Cardiac muscle cell (in vitro differentiated cells and primary cell): ENCODE measurements at places on chromosomes 2 and 18.
A peak's percentile ranks its signal among the peaks of the same experiment; 100 is the strongest.

DNA sequence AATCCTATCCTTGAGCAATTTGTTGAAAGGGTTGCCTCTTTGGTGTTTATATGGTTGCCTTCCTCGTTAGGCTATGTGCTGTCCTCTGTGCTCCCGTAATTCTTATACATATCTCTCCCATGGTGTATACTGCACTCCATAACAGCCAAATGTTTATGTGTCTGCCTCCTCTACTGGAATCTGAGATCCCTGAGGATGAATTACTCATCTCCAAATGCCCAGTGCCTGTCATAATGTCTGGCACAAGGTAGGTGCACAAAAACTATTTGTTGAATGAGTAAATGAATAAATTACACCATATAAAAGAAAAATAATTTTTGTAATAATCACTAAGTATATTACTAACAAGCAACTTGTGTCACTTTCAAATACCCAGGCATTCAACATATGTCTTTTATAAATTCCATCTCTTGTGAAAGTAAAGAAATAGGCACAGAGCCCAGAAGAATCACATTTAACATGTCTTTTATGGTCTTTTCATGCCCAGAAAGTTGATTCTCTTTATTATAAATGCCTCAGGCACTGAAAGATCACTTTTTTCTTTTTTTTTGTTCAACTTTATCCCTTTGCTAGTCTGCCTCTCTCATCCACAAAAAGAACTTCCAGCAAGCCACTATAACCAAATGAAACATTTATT, 164.9 kb downstream of the CCDC148 start:
- H3K27ac ChIP-seq: no peak overlapping the region
- H3K4me3 ChIP-seq: no peak overlapping the region
- DNase-seq: no peak
- H3K4me1 ChIP-seq: no peaks in the 10 kb centered on the region
- no peaks in the 10 kb centered on the region for H3K27me3 ChIP-seq
- no peaks in the 10 kb centered on the region for H3K36me3 ChIP-seq

DNA sequence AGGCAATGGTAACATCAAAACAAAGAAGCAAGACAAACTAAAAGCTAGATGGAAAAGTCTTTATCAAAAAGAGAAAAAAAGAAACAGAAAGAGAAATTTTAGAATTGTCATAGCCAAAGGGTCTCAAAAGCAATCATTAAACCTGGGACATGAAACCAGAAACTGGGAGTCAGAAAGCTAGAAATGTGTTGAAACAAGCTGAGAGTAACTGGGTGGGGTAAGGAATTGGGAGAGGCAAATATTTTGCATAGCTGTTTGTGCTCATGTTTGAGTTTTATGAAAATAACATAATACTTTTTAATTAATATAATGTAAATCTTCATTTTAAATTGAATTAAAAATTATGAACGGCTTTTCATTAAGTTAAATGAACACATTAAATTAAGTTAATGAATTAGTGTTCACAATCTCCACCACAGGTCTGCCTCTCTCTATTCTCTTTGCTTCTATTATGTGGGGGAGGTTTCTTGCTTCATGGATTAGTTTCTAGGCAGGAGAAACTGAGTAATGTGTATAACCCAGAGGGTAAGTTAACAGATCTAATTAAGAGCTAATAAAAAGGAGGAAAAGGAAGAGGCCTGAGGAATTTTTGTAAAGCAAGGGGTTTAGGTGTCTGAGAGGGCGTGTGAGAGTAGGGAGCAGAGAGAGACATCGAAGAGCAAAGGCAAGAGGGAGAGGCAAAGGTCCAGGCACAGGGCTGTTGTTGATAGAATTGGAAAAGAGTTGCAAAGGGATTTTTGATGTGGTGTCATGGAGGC, 20.0 kb upstream of the SERPINB2 start:
- DNase-seq: no peak
- H3K27ac ChIP-seq: no peak overlapping the region
- H3K27me3 ChIP-seq: no peaks in the 10 kb centered on the region
- no peak overlapping the region for H3K4me3 ChIP-seq
- H3K4me1 ChIP-seq: no peaks in the 10 kb centered on the region
- no peaks in the 10 kb centered on the region for H3K36me3 ChIP-seq

- H3K4me3 ChIP-seq: no peak overlapping the region
- peaks cover 18% of the 10 kb centered on the region for H3K4me1 ChIP-seq
- H3K36me3 ChIP-seq: no peaks in the 10 kb centered on the region
- no peak overlapping the region for H3K27ac ChIP-seq
Observed at GRCh38 chr2:109345653-109346480, 216.9 kb downstream of the SH3RF3 start.

DNA sequence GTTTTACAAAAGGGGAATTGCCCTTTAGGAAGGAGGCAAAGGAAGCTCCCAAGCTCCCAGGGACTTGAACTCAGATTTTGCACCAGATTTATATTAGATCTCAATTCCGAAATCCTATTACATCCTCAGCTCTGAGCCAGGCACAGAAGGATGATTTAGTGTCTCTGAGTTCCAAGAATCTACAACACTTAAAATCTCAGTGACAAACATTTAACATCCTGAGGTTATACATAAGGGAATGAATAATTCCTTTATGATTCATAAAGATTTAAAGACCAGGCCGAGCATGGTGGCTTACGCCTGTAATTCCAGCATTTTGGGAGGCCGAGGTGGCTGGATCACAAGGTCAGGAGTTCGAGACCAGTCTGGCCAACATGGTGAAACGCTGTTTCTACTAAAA, 16.5 kb upstream of the SLC20A1 start:
- no peaks in the 10 kb centered on the region for H3K36me3 ChIP-seq
- DNase-seq: no peak
- H3K4me3 ChIP-seq: no peak overlapping the region
- H3K27me3 ChIP-seq: no peaks in the 10 kb centered on the region
- H3K4me1 ChIP-seq: peaks cover 9% of the 10 kb centered on the region

- peak; percentile 98 for DNase-seq
- no peaks in the 10 kb centered on the region for H3K27me3 ChIP-seq
- no peak overlapping the region for H3K27ac ChIP-seq
Observed at GRCh38 chr2:196399722-196400691, 228.6 kb upstream of the STK17B start.

GRCh38 chr18:58241877-58242276, 197.9 kb downstream of the NEDD4L start:
- no peak overlapping the region for H3K27ac ChIP-seq
- DNase-seq: peak; percentile 86
- peaks cover 4% of the 10 kb centered on the region for H3K4me1 ChIP-seq
- no peaks in the 10 kb centered on the region for H3K36me3 ChIP-seq
- no peaks in the 10 kb centered on the region for H3K27me3 ChIP-seq
- H3K4me3 ChIP-seq: no peak overlapping the region

DNA sequence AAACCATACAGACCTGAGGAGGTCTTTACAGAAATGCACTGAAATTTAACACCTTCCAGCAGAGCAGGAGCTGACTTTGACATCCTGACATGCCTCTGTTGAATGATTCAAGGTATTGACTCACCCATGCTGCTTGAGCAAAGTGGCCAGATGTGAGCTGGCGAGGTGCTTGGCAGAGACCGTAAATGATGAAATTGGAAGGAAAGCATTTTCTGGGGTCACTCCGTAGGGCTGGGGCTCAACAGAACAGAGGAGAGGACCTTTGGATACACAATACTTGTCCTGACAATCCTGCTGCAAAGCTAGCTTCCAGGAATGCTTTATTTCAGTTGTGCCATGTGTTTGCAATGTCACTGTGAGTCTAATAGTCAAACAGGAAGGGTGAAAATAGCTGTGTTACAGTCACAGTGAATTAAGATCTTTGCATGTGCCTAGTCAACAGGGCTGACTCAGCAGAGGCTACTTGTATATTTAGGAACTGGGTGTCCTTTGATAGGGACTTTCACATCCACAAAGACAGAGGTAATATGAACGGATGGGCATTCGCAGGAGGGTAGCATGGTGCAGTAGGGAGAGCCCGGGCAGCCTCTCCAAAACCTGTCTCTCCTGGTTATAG, 31.6 kb upstream of the NCK2 start:
- DNase-seq: no peak
- H3K27me3 ChIP-seq: no peaks in the 10 kb centered on the region
- no peaks in the 10 kb centered on the region for H3K36me3 ChIP-seq

DNA sequence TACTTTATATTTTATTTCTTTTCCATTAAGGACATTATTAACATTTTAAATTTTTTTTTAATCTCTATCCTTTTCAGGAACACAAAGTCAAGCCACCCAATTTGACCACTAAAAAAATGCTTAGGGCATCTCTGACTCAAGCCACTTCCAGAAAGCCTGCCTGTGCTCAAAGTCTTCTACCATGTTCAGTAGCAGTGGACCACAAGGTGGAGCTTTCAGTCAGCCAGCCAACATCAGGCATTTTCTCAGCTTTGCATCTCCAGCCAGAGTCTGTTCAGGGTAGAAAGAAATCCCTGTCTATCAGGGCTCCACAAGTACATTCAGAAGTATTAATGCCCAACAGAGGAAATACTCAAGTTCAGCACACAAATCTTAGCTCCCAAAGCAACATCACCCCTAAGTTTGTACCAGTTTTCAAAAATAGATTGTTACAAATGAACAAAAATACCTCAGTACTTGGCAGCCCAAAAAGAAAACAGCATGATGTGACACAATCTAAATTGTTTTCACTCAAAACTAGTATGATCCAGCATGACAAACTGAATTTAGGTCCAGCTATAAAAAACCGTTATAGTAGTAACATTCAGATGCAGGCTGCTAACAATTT, 37.6 kb downstream of the C18orf63 start:
- H3K36me3 ChIP-seq: no peaks in the 10 kb centered on the region
- DNase-seq: peak; percentile 76
- H3K4me1 ChIP-seq: no peaks in the 10 kb centered on the region
- H3K27ac ChIP-seq: no peak overlapping the region
- peaks cover 19% of the 10 kb centered on the region for H3K27me3 ChIP-seq

GRCh38 chr2:72293620-72294019, 146.0 kb upstream of the CYP26B1 start:
- H3K27ac ChIP-seq: no peak overlapping the region
- H3K4me1 ChIP-seq: no peaks in the 10 kb centered on the region
- no peak for DNase-seq
- H3K36me3 ChIP-seq: no peaks in the 10 kb centered on the region

GRCh38 chr2:101474731-101475384, at the start of gene RFX8:
Gene RFX8, minus strand, starts transcription at chr2:101475112. Its CDS starts 8,264 bp downstream, at chr2:101466848.
- H3K36me3 ChIP-seq: no peaks in the 10 kb centered on the region
- no peak for DNase-seq
- H3K4me3 ChIP-seq: peak within 1 kb of the TSS; percentile 46
- H3K27ac ChIP-seq: no peak within 1 kb of the TSS
- H3K4me1 ChIP-seq: peaks cover 3% of the 10 kb centered on the region

- no peak overlapping the region for H3K27ac ChIP-seq
- H3K4me1 ChIP-seq: no peaks in the 10 kb centered on the region
- H3K36me3 ChIP-seq: no peaks in the 10 kb centered on the region
- DNase-seq: no peak
- no peak overlapping the region for H3K4me3 ChIP-seq
Observed at GRCh38 chr18:1002653-1003178, 98.0 kb downstream of the ADCYAP1 start.

DNA sequence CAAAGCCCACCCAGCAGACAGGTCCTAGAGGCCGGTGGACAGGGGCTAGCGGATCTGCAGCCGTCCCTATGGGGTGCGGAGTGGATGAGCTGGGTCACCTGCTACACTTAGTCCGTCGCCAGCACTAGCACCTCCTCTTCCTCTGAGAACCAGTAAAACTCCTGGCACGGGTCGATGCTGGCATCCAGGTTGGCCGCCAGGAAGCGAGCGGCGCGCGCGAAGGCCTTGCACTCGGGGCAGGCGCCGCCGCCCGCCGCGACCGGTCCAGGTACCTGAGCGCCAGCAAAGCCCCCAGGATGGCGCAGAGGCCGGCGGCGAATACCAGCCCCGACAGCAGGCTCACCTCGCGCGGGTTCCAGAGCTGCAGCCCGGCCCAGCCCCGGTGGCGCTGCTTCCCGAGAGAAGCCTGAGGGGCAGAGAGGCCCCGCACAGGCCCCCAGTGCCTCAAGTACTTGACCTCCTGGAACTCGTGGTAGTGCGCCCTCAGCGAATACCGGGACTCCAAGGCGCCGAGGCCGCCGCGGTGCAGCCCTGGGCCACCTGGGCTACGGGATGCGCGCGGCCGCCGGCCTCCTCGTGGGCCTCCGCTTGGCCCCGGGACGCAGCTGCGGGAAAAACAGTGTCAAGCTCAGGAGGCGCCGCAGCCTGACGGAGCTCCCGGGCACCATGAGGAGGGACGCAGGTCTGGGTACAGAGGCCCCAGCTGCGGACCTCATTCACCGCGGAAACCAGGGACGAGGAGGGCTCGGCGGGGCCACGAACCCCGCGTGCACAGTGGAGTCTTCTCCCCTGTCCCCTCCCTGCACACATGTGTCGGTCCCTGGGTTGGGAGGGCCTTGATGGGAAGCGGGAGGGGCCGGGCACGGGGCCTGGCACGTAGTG, 27.5 kb upstream of the ALPP start:
- no peak for DNase-seq
- no peak overlapping the region for H3K27ac ChIP-seq
- H3K4me1 ChIP-seq: no peaks in the 10 kb centered on the region
- no peak overlapping the region for H3K4me3 ChIP-seq
- H3K36me3 ChIP-seq: no peaks in the 10 kb centered on the region

DNA sequence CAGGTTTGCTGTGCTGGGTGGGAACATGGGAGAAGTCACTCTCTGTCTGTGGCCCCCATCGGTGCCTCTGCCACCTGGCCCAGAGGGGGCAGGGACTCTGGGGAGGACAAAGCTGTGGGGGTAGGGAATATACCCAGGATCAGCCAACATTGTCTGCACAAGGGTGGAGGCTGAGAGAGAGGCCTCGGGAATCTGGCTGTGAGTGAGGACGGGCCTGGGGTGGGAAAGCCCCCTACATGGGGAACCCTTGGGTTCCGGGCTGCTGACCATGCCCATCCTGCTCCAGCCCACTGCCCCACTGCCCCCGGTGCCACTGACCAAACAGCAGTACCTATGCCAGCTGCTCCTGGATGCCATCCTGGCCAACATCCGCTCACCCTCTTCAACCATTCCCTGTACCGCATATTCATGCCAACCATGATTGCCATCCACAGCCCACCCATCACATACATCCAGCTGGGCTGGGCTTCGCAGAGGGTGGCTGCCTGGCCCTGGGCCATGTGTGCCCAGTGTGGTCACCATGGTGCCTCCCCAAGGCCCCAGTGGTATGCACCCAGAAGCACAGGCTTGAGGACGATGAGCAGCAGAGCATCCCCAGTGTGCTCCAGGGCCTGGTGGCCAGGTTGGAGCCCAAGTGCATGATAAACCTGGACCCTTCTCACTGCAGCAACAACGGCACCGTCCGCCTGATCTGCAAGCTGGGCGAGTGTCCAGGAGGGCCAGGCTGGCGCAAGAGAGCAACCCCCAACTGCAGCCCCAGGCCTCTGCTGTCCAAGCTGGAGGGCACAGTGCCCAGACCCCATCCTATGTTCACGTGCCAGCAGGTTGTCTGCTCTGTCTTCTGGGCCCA, 6.9 kb upstream of the POTEF start:
- H3K36me3 ChIP-seq: no peaks in the 10 kb centered on the region
- no peak for DNase-seq
- H3K27me3 ChIP-seq: no peaks in the 10 kb centered on the region
- no peak overlapping the region for H3K27ac ChIP-seq

DNA sequence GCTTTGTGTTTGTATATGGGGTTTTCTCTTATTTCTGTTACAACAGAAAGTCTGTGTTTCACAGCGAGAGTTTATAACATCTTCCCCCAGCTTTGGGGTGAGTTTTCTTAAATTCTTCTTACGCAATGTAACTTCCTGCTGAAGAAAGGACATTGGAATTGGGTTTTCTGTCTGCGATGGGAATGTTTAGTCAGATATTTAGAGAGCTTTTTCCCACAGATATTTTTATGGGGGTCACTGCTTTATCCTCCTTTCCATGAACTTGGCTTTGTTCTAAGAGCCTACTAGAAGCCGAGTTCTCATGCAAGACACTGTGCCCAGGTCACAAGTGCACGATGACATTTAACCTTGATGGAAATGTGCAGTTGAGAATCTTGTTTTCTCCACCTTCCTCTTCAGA, 22.1 kb downstream of the B3GNT2 start:
- H3K4me1 ChIP-seq: peaks cover 9% of the 10 kb centered on the region
- no peak overlapping the region for H3K4me3 ChIP-seq
- H3K27ac ChIP-seq: no peak overlapping the region
- H3K36me3 ChIP-seq: peaks cover 6% of the 10 kb centered on the region
